GM19239 (cell line): ENCODE measurements at places on chromosomes 1 and 21.

DNA sequence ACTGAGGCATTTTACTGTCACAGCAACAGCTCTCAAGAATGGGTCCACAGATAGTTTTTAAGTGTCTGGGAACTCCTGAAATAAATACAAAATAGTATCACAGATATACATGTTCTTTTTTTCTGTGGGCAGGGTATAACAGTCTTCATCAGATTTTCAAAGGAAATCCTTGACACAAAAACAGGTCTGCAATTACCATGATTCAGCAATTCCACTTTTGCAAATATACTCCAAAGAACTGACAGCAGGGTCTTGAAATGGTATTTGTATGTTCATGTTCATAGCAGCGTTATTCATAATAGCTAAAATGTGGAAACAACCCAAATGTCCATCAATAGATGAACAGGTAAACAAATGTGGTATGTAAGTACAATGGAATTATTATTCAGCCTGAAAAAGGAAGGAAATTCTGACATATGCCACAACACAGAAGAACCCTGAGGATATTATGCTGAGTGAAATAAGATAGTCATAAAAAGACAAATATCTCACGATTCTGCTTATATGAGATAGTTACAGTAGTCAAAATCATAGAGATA is 85.0 kb downstream of the EPS15 start:
- DNase-seq: no peak

GRCh38 chr1:225770561-225771248 is 6.9 kb upstream of the SRP9 start:
- no peak for DNase-seq

DNA sequence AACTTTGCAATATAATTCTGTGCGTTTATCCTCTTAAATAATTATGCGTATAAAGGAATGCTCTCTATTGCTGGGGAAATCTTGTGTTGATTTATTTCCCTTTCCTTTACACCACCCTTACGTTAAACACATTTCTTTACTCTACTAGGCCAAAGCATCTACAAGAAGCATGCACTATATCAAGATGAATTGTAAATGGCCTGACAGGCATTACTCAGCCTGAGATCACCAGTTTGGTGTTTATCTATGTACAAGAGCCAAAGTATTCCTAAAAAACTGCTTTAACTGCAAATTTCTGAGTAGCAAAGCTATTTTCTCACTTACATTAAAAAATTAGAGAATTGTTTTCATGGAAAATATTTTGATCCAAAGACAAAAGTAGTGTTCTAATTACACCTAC is 114.8 kb downstream of the TYW3 start:
- DNase-seq: no peak

DNA sequence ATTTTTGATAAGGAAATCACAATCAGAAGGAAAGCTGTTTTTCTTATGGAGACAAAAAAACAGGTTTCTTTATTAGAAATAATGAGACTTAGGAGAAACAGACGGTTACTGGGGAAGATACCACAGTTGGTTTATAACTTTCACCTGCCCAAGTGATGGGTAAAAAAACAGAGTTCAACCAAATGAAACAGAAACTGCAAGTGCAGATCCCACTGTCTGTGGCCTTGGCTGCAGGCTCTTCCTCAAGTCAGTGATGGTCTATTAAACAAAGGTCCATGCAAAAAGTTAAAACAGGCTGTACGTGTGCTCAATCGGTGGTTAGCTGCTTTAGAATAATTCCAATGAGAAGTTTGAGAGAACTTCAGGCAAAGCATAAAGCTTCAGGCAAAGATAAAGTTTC is 112.1 kb upstream of the NEGR1 start:
- DNase-seq: no peak
